NCI-H1092 (cell line): ENCODE measurements at places on chromosomes 16 and 17.

DNA sequence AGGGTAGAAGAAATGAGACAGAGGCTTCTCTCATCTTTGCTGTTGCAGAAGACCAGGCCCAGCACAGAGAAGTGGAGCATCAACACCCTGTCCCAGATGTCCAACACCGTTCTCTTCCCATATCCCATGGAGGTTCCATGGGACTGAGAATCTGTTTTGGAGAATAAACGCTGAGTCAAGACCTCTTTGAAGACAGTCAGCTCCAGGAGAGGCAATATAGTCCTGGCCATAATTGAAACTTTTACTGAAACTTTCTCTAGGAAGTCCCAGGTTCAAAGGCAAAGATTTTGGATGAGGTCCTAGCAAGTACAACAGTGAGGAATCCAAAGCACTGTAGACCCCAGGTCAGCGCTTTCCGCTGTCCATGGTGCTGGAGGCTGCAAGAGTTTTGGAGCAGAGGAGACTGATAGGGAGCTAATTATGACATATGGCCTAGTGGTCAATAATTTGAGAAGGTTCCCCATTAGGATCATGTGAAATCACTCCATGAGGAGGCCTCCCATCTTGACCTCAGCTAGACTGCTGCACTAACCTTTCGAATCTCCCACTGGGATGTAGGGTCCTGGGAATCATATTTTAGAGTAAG is 36.0 kb downstream of the OSBPL7 start:
- no peak for DNase-seq

DNA sequence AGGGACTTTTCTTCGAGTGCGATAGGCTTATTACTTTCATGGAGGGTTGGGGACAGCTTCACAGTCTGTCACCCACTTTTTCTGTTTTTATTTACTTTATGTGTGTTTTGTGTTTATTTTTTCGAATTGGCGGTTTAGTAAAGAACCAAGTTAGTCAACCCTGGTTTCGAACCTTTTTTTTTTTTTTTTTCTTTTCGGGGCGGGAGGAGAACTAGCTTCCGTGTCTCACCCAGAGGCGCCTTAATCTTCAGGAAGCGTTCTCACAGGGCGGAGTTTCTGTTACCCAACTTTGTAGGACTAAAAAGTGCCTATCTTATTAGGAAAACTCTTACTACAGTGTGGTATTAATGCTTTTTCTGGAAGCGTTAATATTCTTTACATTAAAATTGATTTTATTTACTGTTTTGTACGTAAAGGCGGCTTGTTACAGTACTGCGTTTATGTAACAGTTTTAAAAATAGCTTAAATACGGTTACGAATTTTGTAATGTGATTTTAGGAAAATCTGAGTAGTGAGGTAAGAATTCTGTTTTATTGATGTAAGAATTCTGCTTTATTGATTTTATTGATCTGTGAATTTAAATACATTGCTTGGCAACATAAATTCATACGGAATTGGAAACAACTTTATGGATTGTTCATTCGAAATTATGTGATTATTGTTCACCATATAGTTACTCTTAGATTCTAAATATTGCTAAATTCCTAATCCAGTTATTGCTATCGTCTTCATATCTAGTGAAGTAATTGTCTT is 885 bp downstream of the ZNF207 start:
- no peak for DNase-seq

DNA sequence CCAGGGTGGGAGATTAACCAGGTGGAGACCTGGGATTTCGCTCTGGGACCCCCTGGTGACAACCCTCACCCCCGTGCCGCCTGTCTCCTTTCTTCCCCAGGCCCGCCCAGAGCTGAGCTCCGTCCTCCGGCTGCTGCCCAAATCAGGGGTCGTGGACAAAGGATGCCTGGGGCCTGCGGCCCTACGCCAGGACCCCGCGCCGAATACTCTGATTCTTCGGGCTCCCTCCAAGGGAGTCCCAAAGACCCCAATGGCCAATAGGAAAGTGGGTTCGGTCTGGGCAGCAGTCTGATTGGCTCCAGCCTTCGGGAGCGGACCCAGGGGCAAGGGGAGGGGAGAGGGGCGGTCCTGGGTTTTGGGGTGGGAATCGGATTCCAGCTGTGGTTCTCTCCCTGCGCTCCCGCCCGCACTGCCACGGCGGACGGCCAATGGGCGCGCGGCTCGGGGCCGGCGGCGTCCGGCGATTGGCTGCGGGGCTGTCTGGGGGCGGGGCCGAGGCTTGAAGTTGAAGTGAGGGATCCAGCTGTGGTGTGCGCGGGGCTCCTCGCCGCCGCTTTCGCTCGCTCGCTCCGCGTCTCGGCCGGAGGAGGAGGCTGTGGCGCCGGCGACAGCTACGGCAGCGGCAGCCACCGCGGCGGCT is at the start of gene CACNA1G:
Gene CACNA1G, plus strand, starts transcription at position 531 of the 640 bp plus-strand sequence. CDS start 745 bp downstream, outside the sequence.
- peak; percentile 79 for DNase-seq

GRCh38 chr16:10385725-10386516 is at the start of gene ATF7IP2:
Gene ATF7IP2, plus strand, starts transcription at chr16:10386061. Its CDS starts 44,560 bp downstream, at chr16:10430621.
- no peak for DNase-seq

DNA sequence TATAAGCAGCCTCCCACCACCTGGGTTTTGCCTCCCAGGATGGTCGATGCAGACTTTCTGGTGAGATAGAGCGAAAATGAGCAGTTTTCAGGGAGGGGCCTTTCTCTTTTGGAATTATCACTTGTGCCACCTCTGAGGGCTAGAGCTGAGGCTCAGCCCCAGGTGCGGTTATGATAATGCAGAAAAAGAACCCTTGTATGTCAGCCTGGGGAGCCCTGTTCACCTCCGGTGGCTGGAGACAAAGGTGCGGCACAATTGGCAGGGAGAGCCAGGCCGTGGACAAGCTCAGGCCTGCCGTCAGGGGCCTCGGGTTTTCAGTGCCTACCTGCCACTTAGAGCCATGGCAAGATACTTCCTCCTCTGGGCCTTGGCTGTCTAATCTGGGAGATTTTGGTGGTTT is 4.4 kb downstream of the SCPEP1 start:
- no peak for DNase-seq

DNA sequence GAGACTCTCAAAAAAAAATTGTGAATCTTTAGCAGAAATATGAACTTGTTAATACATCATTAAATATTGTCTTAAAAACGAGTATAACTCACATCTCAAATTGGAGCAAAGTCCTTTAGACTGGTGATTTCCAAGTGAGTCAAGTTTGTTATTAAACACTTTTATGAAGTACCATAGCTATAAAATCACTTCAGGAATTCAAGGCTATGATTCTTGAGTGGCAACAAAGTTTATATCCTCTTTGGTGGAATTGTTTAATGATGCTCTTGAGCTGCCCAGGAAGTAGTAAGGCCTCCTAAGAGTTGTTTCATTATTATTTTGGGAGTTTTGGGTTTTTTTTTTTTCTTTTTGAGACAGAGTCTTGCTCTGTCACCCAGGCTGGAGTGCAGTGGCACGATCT is 16.7 kb upstream of the BLMH start:
- DNase-seq = no peak

- no peak for DNase-seq
Measured at GRCh38 chr16:20838240-20838639, 31.9 kb downstream of the REXO5 start.

- DNase-seq = no peak
Measured at GRCh38 chr17:50766222-50767023, 895 bp downstream of the ANKRD40CL start.

GRCh38 chr16:894841-895240 is 75.9 kb downstream of the LMF1 start:
- DNase-seq = no peak

GRCh38 chr17:72205357-72205756 is 84.5 kb downstream of the SOX9 start:
- DNase-seq = no peak

DNA sequence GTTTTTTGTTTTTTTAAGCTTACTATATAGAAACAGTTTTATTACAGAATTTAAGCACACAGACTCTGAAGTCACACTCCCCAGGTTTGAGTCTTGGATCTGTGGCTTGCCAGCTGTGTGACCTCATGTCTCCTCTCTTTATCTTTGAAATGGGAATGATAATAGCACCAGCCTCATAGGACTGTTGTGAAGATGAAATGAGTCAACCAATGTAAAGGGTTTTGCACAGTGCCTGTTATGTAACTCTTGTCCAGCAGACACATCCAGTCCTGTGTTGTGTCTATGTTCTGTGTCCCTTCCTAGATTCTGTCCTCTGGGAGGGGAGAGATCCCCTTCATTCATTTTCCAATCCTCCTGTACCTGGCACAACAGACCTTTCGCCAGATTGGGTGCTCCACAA is 3.1 kb upstream of the CPD start:
- no peak for DNase-seq

DNA sequence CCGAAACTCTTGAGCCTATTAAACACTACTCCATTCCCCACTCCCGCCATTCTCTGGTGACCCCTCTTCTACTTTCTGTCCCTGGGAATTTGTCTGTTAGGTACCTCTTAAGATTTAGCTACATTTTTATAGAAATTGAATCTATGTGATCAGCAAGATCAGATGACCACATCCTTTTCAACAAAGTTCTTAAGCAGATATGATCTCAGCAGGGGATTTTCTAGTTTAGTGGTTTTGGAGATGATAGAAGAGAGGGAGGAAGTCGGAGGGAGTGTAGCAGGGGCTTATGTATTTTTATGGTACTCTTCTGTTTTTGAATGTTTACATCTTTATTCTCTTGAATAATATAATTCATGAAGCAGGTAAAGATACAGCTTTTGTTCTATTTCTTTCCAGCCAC is 40.8 kb downstream of the RPA1 start:
- no peak for DNase-seq

- peak; percentile 90 for DNase-seq
Measured at GRCh38 chr17:42964161-42964932, at the start of gene AARSD1. Gene AARSD1, minus strand, starts transcription at chr17:42964454. Its CDS starts 14 bp downstream, at chr17:42964440.

DNA sequence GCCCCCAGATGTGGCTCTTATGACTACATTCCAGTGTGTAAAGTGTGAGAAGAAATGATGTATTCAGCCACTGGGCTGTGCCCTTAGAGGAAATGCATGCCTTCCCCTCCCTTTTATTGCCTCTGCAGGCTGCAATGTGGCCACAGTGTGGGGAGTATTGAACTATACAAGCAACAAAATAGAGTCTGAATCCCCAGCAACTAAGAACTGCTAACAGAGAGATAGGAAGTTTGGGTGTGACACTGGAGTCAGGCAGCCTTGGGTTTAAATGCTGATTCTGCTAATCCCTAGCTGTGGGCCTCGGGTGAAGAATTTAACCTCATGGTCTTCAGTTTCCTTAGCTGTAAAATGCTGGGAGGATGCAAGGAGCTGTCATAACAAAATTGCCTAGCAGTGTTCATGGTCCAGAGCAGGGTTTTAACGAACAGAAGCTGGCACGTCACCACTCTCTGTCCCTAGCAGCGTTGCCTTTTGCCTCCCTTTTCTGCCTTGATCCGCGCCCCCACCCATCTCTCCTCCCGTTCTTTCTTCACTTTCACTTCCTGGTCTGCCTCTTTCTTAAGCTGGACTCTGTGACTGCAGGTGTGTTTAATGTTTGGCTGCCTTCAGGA is 50.3 kb downstream of the KPNA2 start:
- no peak for DNase-seq

DNA sequence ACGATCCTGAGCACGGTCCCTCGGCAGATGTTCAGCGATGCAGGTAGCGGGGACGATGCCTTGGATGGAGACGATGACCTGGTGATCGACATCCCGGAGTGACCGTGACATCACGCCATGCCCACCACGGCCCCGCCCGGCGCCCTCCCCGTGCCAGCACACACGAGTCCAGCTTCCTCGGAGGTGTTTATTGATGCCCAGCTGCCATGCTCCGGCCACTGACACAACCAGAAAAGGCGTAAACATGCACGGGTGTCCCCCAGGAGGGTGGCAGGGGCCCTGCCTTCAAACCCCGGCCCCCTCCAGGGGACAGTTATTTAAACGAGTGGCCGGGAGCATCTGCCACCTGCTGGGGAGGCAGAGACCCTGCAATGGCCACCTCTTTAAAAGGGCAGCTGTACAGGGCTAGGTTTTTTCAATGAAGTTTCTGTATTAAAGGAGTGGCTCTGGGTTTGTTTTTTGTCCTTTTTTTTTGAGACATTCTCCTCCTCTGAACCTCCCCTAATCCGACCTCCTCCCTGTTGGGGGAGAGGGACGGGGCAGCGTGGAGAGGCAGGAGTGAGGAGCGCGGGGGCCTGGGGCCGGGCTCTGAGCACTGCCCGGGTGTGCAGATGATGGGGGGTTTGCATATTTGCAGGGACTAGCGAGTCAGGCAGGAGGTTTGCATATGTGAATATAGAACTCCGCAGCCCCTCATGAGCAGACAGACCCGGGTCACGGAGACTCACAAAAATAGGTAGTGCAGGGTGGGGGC is 5.3 kb downstream of the DOC2A start:
- no peak for DNase-seq

- peak; percentile 69 for DNase-seq
Measured at GRCh38 chr16:66334853-66335574, 31.5 kb upstream of the CDH5 start.

DNA sequence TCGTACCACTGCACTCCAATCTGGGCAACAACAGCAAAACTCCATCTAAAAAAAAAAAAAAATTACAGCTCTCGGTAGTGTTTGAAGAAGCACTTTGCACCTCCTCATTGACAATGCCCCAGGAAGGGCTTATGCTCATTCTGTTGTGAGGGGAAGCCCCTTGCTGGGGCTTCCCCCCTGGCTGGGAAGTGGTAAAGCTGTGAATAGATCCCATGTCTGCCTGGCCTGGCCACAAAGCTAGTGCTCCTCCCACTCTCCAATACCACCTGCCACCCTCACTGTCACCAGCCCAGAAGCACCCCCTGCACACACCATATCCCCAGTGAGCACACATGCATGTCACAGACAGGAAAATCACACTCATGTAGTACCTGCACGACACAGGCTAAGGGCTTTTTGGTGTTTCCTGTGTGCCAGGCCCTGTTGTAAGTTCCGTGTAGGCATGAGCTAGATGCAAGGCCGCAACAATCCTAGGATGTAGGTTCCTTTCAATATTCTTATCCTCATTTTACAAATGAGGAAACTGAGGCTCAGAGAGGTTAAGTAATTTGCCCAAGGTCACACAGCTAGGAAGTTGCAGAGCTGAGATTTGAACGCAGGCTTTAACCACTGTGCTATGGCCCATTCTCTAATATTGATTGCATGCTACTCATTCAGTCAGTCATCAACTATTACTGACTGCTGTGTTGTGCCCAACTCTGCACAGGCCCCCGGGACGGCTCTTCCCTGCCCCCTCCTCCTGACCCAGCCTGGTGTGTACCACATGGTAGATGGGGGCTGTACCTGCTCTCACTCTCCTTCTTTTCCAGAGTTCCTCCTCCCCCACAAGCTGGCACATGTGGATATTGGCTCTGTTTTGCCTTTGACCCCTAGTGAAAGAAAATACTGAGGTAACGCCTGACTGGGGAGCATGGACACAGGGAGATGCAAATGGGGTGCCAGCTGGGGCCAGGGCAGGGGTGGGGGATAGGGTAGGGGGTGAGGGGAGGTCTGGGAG is 11.9 kb upstream of the COL1A1 start:
- DNase-seq = no peak

- DNase-seq = peak; percentile 21
Measured at GRCh38 chr16:20849589-20850390, 43.5 kb downstream of the REXO5 start.

- DNase-seq = no peak
Measured at GRCh38 chr17:61351745-61352407, 47.8 kb upstream of the TBX2 start.
